Fibroblast of upper back skin (primary cell): ENCODE measurements at places on chromosomes 16 and 17.

DNA sequence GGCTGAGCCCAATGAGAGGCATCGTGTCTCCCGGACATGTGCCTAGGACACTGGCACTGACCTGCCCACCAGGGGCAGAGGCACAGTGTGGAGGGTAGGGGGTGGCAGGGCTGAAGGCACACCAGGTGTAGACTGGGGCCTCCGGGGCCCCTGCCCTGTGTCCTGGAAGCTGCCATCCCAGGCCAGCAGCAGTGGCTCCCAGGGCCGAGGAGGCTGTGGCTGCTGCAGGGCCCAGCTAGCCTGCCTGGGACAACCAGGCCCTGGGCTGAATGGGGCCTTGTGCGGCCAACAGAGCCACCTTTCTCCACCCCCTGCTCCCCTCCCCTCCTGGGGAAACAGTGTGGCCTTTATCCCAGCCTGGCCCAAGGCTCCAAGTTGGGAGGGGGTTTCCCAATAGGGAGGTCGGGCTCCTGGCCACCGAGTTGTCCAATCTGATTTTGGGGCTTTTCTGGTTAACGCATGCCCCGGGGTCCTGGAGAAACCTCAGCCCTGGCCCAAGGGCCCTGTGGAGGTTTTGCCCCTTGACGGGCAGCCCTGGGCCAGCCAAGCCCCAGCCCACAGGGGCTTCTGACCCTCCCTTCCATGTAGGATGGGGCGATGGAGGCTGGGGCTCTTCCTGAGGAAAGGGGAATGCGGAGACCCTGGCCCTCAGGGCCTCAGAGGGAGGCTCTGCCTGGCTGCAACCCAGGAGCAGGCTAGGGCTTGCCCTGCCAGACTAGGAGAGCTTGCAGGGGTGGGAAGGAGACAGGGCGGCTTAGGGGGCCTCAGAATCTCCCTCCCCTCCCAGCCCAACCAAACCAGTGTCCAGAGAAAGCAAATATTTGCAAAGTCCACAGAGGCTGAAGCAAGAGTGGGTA, 4.2 kb downstream of the MTSS2 start:
- DNase-seq: no peak

DNA sequence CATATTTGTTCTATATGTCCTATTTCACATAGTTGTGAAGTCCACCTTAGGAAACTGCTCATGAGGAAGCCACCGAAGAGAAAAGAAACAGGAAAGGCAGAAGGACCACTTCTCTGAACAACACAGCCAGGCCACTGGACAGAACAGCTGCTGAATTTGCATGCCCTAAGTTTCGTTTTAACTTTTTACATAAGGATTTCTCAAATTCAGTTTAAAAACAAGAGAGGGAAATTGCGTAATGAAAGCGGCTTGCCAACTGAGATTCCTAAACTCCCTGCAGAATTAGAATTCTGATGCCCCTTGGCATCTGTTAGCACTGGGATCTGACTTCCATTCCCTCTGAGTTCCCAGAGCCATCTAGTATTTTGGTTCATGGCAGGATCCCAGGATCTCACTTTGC, 5.0 kb upstream of the CCL8 start:
- DNase-seq: peak; percentile 56

DNA sequence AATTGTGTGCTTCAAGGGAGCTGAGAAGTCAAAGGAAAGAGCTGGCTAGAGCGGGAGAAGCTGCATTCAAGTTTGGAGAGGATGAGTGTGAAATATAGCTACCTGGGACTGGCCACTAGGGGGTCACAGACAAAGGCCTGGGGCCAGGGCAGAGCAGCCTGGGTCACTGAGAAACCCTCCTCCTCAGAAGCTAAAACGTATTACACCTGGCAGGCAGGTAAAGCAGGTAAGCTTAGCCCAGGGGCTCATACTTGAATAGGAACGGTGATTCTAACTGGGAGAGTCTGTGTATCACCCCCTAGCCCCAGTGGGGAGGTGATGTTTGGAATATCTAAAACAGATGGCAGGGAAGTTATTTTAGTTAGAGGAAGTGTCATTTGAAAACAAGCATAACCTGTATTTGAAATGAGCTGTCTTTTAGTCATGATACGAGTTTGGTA, 6.8 kb downstream of the KRT37 start:
- no peak for DNase-seq

DNA sequence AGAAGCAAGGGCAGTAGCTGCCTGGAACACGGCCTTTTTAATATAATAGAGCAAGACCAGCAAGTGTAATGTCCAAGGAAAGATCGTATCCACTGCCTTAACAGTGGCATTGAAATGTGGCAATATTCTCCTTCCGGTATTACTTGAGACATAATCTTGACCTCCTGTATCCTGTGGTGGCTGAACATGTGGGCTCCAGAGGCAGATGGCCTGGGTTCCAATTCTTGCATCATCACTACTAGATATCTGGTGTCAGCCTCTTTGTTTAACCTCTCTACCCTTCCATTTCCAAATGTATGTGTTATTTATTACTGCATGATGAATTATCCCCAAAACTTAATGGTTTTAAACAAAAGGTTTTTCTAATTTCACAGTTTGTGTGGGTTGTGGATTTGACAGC, 3.5 kb upstream of the CDYL2 start:
- DNase-seq: no peak

DNA sequence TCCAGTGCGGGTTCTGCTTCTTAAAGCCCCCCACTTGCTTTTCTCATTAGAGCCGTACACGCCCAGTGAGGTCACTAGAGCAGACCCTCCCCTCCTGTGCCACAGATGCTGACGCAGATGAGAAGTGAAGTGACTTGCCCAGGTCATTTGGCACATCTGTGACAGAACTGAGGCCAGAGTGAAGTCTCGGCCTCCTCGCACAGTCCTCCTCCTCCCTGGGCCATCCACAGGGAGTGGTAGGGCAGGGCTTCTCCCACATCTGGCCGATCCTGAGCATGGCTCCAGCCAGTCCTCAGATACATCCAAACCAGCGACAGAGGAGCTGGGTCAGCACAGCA, 15.3 kb upstream of the TBX2 start:
- DNase-seq: no peak

GRCh38 chr17:6323626-6324356, 111.1 kb downstream of the AIPL1 start:
- DNase-seq: no peak

DNA sequence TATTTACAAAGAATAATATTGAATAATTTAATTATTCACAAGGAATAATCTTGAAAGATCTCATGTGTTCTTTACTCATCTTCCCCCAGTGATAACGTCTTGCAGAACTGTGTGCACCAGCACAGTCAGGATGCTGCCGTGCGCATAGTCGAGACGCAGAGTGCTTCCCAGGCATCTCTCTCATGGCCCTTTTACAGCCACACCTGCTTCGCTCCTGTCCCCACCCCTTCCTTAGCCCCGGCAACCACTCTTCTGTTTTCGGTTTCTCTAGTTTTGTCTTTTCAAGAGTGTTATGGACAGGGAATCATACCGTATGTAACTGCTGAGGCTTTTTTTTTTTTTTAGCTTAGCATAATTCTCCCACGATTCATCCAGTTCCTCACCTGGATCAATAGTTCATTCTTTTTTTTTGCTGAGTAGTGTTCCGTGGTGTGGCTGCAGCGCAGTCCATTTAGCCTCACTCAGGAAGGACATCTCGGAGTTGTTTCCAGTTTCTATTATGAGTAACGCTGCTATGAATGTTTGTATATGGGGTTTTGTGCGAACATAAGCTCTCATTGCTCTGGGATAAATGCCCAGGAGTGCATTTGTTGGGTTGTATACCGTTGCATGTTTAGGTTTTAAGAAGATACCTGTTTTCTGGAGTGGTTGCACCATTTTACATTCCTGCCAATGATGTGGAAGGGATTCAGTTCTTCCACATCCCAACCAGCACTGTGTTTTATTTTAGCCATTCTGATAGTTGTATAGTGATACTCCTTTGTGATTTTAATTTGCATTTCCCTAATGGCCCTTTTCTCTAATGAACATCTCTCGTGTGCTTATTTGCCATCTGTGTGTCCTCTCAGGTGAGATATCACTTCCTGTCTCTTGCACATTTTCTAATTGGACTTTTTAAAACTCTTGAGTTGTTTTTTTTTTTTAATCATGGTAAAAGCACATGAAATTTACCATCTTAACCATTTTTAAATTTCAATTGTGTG, 47.6 kb downstream of the SEC14L1 start:
- DNase-seq: no peak

- DNase-seq: no peak
Observed at GRCh38 chr17:3009411-3009920, 53.9 kb downstream of the OR1D5 start.

- DNase-seq: no peak
Observed at GRCh38 chr17:82302991-82303943, 14.1 kb downstream of the CD7 start.
